ENCODE measurements at places on chromosomes 12 and 14.

GRCh38 chr14:38211255-38211735 lies 3.6 kb downstream of the SSTR1 start:
- no peak for DNase-seq

DNA sequence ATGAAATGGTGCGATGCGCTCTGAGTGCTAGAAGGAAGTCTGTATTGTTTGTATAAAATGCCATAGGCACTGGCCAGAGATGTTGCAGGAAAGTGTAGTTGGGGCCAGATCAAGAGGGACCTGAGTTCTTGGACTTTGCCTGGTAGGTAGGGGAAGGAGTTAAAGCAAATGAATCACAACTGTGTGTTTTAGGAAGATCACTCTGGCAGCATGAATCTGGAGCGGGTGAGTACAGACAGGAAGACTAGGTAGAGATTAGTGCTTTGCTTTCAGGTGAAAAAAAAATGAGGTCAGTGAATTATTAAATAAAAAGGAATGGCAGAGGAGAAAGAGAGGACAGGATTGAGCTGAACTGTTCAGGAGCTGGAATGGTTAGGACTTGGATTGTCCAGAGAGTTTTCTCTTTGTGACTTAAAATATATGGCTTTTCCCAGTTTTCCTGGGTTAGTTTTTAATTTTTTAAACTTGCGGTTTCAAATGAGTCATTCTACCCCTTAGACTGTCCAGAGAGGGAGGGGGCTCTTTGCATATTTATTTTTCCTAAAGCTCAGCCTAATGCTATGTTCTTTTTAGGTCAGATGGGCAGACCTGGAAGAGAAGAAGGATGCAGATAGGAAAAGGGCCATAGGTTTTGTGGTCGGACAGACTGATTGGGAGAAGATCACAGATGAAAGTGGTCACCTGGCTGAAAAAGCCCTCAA lies 41.1 kb downstream of the PROX2 start:
- DNase-seq = no peak

- DNase-seq = peak; percentile 42
These were observed 91.6 kb upstream of the GRIN2B start for GRCh38 chr12:14072987-14073386.

GRCh38 chr12:95590775-95591174 lies 39.5 kb upstream of the USP44 start:
- DNase-seq = no peak

DNA sequence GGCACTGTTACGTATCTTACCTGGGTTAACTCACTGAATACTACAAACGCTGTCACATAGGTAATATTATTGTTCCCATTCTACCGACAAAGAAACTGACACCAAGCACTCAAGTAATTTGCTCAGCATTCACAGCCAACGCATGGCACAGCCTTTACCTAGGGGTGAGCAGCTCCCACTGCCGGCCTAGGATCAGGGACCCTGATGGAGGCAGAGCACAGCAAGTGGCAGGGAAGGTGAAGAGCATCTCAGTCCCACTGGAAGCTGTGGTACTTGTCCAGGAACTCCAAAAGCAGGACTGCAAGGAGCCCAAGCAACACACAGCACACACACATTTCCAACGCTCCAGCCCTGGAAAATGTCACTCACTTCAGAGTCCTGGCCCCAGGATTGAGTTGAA lies 111.8 kb upstream of the CDKN3 start:
- no peak for DNase-seq

DNA sequence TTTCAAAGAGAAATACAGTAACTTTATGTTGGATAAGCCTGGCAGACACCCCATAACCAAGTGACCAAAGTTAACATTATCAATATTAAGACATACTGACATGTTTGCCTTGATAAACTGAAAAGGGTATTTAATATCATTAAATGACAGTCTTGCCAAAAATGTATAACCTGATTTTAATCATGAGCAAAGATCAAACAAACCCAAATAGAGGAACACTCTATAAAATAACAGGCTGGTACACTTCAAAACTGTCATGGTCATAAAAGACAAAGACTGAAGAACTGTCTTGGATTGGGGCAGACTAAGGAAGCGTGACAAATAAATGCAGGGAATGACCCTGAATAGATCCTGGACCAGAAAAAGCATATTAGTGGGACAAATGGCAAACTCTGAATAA lies 64.0 kb downstream of the AKAP6 start:
- no peak for DNase-seq
